Dermis blood vessel endothelial cell (primary cell): ENCODE measurements at places on chromosomes 3 and 15. TPM values are rescaled to one million over a fixed set of nuclear protein-coding genes. Genes with fewer than 3 reads are reported as not detected.

Gene SLC22A13
- 0.17 and 0.19 TPM in 2 replicates for total RNA-seq

Gene SLC7A14
- total RNA-seq: under 0.01 and 0.14 TPM in 2 replicates

Gene ELL3
- total RNA-seq: 2.9 and 5.4 TPM in 2 replicates

Gene RGMA
- total RNA-seq: 0.34 and 0.47 TPM in 2 replicates

Gene GRAMD2A
- 0.14 and 0.17 TPM in 2 replicates for total RNA-seq

Gene CLRN1
- total RNA-seq: not detected in 2 replicates
